ENCODE measurements at places on chromosomes 3 and 15.

- no peak for DNase-seq
Measured at GRCh38 chr15:71899674-71900073, 89.3 kb downstream of the NR2E3 start.

- no peak for DNase-seq
Measured at GRCh38 chr3:158792709-158793108, 9.1 kb upstream of the MFSD1 start.

DNA sequence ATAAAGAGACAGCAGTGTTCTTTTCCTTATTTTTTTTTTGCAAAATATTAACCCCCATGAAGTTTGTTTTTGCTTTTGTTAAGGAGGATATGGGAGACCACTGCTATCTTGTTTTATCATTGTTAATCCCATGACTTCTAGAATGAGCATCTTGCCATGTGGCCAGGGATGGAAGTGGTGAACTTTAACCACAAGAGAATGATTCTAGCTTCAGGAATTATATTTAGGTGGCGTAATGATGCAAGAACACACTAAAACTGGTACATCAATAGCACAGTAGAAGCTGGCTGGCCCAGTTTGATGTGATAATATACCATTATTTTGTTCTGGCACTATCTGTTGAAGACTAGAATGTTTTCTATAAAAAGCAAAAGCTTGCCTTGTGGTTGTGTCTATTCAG, 720.9 kb downstream of the GRM7 start:
- no peak for DNase-seq

- DNase-seq, result no peak
Measured at GRCh38 chr15:78372880-78373279, 32.7 kb downstream of the CRABP1 start.

DNA sequence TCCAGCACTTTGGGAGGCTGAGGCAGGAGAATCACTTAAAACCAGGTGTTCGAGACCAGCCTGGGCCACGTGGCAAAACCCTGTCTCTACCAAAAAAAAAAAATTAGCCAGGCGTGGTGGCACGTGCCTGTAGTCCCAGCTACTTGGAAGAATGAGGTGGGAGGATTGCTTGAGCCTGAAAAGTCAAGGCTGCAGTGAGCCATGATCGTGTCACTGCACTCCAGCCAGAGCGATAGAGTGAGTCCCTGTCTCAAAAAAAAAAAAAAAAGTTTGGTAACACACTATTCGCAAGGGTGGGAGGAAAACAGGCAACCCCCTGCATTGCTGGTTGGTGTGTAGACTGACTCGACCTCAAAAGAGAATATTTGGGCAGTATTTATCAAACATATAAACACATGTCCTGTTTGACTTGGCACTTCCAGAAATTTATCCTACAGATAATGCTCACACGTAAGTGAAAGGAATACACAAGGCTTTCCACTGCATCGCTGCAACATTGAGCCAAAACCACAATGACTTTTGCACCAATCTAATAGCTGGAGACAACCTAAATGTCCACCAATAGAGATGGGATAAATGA, 3.1 kb upstream of the ANPEP start:
- no peak for DNase-seq

- DNase-seq, result peak; percentile 2
Measured at GRCh38 chr15:92733934-92734521, 78.5 kb upstream of the FAM174B start.

DNA sequence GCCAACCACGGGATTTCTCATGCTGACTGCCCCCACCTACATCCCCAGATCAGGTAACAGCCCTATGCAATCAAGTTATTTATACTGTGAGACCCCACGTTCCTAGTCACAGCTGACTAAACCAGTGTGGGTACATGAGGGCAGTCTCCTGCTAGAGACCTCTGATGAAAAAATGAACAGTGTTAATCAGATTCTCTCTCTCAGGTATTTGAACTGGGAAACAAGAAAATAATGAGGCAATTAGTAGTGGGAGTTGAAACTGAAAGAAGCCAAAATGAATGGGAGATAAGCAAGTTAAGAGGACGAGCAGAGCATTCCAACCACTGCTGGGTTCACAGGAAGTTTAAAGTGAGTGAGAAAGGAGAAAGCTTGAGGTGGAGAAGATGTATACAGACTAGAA, 98.5 kb upstream of the MYO5C start:
- no peak for DNase-seq

- no peak for DNase-seq
Measured at GRCh38 chr15:96042734-96043224, 287.7 kb upstream of the NR2F2 start.

- DNase-seq, result no peak
Measured at GRCh38 chr3:31166249-31166885, 271.9 kb upstream of the GADL1 start.

GRCh38 chr15:99421172-99421656, 144.6 kb upstream of the MEF2A start:
- DNase-seq, result peak; percentile 63

- DNase-seq, result no peak
Measured at GRCh38 chr3:59481776-59482400, 432.1 kb upstream of the CFAP20DC start.

GRCh38 chr15:25890529-25890928, 27.4 kb upstream of the ATP10A start:
- no peak for DNase-seq

GRCh38 chr3:183477801-183478456, 49.5 kb upstream of the MCF2L2 start:
- DNase-seq, result no peak

GRCh38 chr3:186986816-186987215, 56.5 kb downstream of the ST6GAL1 start:
- no peak for DNase-seq

- no peak for DNase-seq
Measured at GRCh38 chr15:33644304-33644703, 324.0 kb upstream of the CHRM5 start.

GRCh38 chr3:2023959-2024358, 74.7 kb upstream of the CNTN4 start:
- DNase-seq, result no peak

Measured in activated naive CD4-positive, alpha-beta T cell (primary cell).